ENCODE measurements at places on chromosomes 7 and 10.

DNA sequence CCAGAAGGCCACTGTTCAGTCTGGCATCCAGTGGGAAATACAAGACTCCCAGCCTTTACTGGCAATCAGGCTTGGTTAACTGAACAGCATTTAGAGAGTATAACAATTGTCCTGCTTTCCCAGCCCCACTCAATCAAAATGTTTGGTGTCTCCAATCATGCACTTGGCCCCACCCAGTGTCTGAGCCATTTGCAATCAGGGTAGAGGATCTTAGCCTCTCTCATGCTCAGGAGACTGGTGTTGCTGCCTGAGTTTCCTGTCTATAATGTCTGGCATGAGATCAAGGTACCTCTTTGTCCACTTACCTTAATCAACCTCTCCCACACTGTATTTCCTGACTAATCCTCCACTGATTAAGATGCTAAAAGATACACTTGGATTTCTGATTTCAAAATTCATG lies 290.2 kb upstream of the GHITM start:
- no peak for DNase-seq

DNA sequence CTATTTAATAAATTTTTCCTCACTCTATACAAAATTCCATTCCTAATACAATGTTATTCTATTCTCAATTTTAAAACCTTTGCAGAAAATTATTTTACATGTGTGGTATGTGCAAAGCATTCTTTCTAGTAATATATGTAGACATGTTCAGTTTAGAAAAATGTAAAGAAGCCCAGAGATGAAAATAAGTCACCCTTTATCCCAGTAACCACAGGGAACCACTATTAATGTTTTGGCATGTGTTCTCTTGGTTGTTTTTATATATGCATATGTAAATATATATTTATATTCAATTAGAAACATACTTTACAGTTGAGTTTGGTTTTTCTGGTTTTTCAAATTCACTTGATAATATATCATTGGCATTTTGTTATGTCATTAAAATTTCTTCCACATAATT lies 14.8 kb upstream of the GLCCI1 start:
- no peak for DNase-seq

DNA sequence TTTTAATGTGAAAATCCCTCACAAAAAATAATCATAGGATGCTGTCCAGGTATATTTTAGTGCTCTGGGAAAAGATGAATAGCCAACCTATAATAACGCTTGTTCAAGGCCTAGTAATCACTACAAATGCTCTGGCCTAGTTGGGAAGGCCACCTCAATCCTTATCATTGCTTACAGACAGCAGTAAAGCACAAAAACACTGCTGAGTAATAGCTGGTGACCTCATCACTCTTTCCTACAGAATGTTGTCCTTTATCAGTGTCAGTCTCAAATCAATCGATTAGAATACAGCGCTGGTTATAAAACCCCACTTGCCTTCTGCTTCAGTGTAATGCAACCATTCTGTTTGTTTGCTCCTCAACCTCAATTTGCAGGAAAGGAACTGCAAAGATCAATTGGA lies 72.6 kb upstream of the STEAP1 start:
- no peak for DNase-seq

DNA sequence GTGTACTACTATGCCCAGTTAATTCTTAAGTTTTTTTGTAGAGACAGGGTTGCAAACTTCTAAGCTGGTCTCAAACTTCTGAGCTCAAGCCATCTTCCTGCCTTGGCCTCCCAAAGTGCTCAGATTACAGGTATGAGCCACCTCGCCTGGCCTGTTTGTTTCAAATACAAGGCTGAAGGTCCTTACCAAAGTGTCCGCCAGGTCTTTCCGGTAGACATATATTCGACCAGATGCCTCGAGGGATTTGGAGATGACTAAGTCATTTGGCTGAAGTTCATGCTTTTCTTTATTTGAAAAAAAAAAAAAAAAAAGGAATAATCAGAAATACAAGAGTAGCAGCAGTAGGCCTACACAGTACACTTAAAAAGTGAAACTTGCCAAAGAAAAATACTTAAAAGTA lies 204.5 kb upstream of the CDCA7L start:
- DNase-seq, result no peak

GRCh38 chr7:27875832-27876231 lies 135.9 kb downstream of the TAX1BP1 start:
- no peak for DNase-seq

DNA sequence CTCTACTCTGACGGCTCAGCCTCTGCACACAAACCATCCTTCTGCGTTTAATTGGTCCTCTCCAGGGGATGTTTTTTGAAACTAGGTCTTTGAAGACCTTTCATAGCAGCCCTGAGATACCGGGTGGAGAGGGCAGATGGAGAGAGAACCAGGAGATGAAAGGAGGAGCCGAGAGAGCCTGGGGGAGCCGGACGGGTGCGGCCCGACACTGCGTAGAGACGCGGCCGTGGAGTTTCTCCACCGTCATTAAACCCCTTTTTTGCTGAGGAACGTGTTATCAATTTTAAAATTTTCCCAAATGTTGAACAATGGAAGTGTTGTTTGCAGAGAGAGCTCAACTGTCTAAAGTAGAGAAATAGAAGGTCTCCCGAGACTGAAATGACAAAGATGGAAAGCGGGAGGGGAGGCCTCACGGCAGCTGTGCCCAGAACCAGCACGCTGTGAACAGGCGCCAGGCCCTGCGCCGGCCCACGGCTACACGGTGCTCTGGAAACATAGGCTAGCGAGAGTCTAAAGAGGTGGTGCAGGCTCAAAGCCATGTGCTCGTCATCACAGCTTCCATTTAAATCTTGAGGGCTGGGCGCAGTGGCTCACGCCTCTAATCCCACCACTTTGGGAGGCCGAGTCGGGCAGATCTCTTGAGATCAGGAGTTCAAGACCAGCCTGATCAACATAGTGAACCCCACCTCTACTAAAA lies 307.0 kb downstream of the PTPRN2 start:
- DNase-seq, result no peak

DNA sequence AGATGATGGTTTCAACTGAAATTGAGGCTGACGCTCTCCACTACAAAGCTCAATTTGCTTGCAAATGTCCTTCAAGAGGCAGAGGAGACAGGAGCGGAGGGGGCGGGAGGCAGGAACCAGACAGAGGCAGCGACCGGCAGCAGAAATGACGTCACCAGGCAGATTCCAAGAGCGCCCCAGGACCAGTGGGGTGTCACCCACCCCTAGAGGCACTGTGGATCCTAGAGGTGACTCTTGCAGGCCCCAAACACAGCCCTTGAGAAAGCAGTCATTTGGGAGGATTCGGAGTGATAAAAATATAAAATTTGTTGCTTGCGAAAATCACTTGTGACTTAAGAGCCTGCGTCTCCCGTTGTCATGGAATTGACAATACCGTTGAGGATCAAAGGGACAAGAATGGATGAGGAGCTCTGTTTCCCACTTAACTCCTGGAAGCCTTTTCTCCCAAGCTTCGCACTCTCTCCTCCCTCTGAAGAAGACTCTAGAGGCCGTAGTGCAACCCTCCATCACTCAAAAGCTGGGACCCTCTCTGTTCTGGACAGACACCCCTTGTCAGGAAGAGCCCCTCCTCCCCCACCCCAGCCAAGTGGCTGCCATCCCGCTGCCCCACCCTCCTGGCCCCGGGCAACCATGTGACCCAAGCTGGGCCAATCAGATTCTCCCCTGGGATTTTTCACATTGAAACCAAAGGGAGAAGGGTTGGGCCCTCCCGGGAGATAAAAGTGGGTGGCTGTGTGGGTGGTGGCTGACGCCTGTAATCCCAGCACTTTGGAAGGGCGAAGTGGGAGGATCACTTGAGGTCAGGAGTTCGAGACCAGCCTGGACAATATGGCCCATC lies 16.3 kb upstream of the SLC29A4 start:
- DNase-seq, result no peak

GRCh38 chr10:3477683-3478082 lies 305.1 kb upstream of the PITRM1 start:
- no peak for DNase-seq

DNA sequence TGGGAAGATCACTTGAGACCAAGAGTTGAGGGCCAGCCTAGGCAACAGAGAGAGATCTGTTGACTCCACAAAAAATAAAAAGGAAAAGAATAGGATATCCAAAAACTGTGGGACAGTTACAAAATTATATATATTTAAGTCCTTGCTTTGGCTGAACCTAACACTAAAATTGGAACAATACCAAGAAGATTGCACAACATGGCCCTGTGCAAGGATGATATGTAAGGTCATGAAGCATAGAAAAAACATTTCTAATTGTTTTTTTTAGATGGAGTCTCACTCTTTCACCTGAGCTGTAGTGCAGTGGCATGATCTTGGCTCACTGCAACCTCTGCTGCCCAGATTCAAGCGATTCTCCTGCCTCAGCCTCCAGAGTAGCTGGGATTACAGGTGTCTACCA lies 139.0 kb downstream of the TPST1 start:
- DNase-seq, result no peak

- DNase-seq, result no peak
Observed at GRCh38 chr7:97479740-97480290, 252.1 kb upstream of the TAC1 start.

- DNase-seq, result peak; percentile 91
Observed at GRCh38 chr7:27901028-27901760, 161.2 kb downstream of the TAX1BP1 start.

- DNase-seq, result no peak
Observed at GRCh38 chr7:152544971-152545619, 109.3 kb upstream of the KMT2C start.

GRCh38 chr7:36021367-36021766 lies 131.7 kb upstream of the EEPD1 start:
- DNase-seq, result peak; percentile 51

- no peak for DNase-seq
Observed at GRCh38 chr10:105148456-105148855, 507.4 kb downstream of the SORCS3 start.

GRCh38 chr10:106935978-106936451 lies 228.5 kb downstream of the SORCS1 start:
- DNase-seq, result peak; percentile 41

GRCh38 chr7:38195804-38196595 lies 18.0 kb downstream of the STARD3NL start:
- no peak for DNase-seq

All from NAMALWA (cell line).